A549 treated with CpdA at 1 μM for 4 hours (cell line): ENCODE measurements at places on chromosomes 6 and 20. TPM values are rescaled to one million over a fixed set of nuclear protein-coding genes. Genes with fewer than 3 reads are reported as not detected.

Gene TNFRSF21
- 25.5 to 30.0 TPM (median 28.1 TPM) in 5 replicates for total RNA-seq

Gene PRPH2
- total RNA-seq, result not detected in 5 replicates

Gene RIMS4
- total RNA-seq, result 1.0 to 1.7 TPM (median 1.6 TPM) in 5 replicates

Gene IL17F
- not detected in 5 replicates for total RNA-seq

Gene PLG
- total RNA-seq, result not detected in 5 replicates

Gene TFAP2A
- total RNA-seq, result 16.6 to 20.6 TPM (median 18.3 TPM) in 5 replicates

Gene LINC00237
- not detected in 5 replicates for total RNA-seq

Gene GPR63
- total RNA-seq, result 0.47 to 0.61 TPM (median 0.53 TPM) in 5 replicates

Gene ESR1
- 0.01 to 0.02 TPM in 2 of 5 replicates, not detected in the others for total RNA-seq

Gene ZNF391
- total RNA-seq, result 0.24 to 0.55 TPM (median 0.27 TPM) in 5 replicates

Gene TSHZ2
- total RNA-seq, result not detected in 5 replicates

Gene HECA
- total RNA-seq, result 1.3 to 2.3 TPM (median 1.9 TPM) in 5 replicates

Gene CTAGE9
- not detected in 5 replicates for total RNA-seq

Gene PAK5
- not detected in 5 replicates for total RNA-seq

Gene RBBP9
- 14.3 to 17.2 TPM (median 15.8 TPM) in 5 replicates for total RNA-seq
